Activated naive CD4-positive, alpha-beta T cell (primary cell): ENCODE measurements at places on chromosomes 2 and 18.

DNA sequence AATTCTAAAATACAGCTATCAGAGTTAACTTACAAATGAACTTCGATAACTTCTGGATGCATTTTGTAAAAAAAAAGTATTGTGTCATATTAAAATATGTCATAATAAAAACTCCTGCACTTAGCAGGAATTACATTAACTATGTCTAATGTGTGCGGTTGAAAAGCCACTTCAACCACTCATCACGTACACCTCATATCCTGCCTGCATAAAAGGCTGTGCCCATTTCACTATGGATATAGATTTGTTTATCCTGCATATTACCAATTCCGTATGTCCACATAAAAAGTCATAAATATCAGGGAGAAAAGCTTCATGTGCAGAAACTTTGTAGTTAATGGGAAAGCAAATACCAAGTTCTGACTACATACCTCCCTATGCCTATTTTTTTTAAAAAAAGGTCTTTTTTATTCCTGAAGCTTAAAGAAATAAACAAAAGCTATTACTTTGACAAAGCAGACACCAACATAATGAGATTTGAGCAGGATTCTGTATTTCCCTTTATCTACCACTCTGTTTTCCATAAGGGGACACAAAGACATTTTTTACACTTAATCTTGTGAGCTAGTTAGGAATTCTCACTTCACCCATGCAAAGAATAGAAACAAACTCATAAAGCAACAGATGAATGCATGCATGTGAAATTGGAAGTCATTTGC lies 96.1 kb downstream of the PPP1R1C start:
- no peak for DNase-seq

- DNase-seq: no peak
Observed at GRCh38 chr2:134718817-134719814, at the start of gene TMEM163. TMEM163 (minus strand) TSS chr2:134719000.

GRCh38 chr2:102848366-102848839 lies 86.6 kb downstream of the TMEM182 start:
- DNase-seq: no peak

- DNase-seq: no peak
Observed at GRCh38 chr2:13113002-13113401, 396.3 kb downstream of the TRIB2 start.

- no peak for DNase-seq
Observed at GRCh38 chr2:82330155-82330554, 2025.6 kb upstream of the LRRTM1 start.

GRCh38 chr2:61566566-61566965 lies 28.4 kb upstream of the XPO1 start:
- no peak for DNase-seq
